ENCODE measurements at places on chromosomes 13 and 19.

- DNase-seq, result no peak
Measured at GRCh38 chr13:94382517-94382916, 97.0 kb downstream of the DCT start.

DNA sequence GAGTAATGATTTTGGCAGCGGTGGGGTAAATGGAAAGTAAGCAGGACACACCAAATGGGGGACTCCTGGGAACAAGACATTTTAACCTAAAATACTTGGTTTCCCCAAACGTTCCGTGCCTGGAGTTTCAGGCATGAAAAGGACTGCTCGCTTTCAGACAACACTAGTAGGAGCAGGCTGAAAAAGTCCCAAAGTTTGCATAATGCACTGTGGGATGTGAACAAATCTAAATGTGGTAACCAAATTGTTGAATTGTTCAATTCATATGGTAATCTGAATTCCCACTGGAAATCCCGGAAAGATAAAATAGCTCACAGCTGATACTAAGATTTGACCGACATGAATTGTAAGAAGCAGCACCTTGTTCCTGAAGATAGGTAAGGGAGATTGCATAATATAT, 467.2 kb upstream of the ARGLU1 start:
- DNase-seq, result no peak

DNA sequence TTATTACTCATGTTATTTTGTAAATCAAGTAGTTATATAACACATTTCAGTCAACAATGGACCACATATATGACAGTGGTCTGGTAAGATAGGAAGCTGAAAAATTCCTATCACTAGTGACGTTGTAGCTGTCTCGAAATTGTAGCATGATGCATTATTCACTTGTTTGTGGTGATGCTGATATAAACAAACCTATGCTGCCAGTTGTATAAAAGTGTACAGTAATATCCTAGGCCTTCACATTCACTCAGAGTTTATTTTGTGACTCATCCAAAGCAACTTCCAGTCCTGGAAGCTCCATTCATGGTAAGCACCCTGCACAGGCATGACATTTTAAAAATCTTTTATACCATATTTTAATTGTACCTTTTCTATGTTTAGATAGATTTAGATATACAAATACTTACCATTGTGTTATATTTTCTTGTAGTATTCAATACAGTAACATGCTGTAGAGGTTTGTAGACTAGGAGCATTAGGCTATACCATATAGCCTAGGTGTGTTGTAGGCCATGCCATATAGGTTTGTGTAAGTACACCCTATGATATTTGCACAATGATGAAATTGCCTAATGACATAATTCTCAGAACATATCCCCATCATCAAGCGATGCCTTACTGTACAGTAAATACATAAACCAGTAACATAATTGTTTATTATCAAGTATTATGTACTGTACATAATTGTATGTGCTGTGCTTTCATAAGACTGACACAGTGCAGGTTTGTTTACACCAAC, 49.3 kb downstream of the IFT88 start:
- no peak for DNase-seq

GRCh38 chr19:39001041-39001440, 25.5 kb upstream of the FBXO17 start:
- DNase-seq, result no peak

GRCh38 chr13:103195762-103196161, 129.5 kb upstream of the SLC10A2 start:
- DNase-seq, result no peak

DNA sequence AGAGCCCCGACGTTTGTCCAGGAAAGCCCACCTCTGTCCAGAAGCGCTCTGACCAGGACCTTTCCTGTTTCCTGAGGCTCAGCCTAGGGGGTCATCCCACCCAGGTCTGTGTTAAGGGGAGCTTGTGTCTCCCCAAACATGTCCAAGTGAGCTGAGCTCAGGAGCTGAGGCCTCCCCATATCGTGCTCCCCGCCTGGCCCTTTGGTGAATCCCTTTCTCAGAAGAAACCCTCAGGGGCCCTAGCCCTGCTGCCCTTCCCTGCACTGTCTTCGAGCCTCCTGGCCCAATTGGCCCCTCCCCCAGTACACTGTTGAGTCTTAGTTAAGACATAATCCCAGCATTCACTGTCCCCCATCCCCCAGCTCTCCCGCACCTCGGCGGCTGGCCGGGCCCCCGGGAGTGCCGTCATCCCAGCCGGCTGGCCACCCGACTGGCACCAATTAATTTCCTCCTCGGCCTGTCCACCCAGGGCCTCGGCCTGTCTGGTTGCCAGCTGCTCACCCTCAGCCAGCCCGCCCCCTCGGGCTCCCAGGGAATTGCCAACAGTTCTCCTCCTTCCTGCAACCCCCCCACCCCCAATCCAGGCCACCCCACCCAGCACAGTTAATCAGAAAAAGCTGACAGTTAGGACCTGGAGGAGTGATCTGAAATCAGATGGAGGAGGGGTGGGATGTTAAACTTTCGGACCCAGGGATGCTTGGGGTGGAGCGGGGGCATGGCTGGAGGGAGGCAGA, 13.6 kb downstream of the IER2 start:
- no peak for DNase-seq

DNA sequence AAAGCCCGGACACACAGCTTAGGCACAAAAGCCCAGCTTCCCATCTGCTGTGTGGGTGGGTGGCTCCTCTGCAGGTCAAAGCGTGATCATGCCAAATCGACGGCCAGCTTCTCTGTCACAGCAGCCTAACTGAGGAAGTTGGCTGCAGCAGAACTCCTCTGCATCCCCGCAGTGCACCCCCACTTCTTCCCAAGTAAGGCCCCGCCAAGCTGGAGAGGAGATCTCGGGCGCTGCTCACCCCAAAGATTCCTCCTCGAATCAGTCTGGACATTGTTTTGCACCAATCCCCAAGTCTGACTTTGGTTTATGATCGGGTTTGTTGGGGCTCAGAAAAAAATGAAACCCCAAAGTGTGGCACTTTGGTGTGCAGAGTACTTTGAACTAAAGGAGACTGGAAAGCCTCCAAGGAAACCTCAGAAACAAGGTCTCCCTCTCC, 19.7 kb upstream of the CPB2 start:
- no peak for DNase-seq

GRCh38 chr13:60372141-60372540, 24.9 kb upstream of the TDRD3 start:
- no peak for DNase-seq

DNA sequence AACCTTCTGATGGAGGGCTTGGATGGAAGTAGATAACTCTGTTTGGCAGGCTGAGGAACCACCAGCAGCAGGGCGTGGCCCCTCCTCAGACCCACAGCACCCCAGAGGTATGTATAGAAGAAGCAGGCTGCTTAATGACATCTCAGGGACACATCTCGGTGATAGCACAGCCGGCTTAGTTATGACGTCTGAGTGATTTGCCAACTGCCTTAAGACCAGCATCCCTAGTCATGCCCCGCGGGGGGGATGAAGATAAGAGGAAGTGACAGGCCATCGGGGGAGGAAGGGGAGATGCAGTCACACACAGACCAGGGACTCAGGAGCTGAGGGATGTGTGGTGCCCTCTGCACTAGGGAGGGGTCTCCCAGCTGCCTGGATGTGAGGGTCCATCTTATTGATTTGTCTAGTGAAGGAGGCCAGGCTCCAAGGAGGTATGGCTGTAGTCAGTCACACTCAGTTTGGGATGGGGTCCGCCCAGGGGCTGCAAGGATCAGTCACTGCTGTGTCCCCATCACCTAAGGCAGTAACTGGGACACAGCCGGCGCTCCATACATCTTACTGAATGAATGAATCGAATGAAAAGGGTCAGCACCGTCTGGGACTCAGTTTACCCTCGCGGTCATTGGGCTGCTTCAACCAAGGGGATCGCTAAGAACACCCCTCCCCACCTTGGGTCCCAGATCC, 19.2 kb upstream of the ERCC1 start:
- DNase-seq, result no peak

- no peak for DNase-seq
Measured at GRCh38 chr13:72890546-72890945, 108.6 kb downstream of the PIBF1 start.

DNA sequence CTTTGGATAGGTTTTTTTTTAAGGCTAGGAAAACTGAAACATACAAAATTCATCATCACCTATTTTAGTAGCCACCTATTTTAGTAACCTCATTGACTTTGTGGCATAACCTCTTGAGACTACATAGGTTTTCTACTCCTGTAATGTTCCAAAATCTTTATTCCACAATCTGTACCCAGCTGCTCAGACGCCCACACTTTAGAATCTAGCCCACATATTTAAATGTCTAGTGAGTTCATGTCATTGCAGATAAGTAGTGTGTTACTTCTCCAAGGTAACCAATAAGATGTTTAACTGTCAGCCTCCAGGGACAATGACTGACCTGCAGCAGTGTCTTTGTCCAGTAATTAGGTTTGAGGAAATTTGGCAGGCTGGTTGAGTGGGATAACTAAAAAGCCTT, 330.2 kb downstream of the MZT1 start:
- no peak for DNase-seq

DNA sequence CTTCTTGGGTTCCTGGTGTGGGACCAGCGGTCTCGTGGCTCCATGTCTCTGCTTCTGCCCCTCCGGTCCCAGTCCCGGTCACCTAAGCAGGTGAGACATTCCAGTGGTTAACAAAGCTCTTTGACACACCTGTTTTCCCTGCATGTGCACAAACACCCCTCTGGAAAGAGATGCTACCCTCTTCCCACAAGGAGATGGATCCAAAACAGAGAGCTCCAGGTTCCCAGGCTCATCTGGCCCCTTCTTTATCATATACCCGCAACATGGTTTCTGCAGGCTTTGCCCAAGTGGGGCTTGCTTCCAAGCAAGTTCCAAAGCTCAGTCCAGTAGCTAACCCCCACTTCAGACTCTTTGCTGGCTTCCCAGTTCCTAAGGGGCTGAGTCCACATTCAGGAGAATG, 17.8 kb downstream of the PEG3 start:
- no peak for DNase-seq

DNA sequence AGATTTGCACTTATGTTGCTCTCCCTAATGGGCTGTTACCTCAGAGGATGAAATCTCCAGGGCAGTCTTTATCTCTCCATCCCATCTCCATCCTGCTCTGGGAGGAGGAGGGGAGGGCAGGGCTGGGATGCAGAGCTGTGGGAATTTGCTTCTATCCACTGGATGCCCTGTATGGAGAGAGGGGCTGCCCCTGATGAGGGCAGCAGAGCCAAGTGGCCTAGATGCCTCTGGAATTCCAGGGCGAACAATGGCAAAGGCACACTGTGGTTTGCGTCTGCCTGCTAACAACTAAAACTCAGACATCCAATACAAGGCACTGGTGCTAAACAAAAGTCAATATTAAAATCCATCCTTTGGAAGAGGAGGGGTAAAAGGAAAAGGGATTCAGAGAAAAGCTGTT, 165.1 kb downstream of the COG6 start:
- DNase-seq, result no peak

- DNase-seq, result no peak
Measured at GRCh38 chr19:49847731-49848696, 2.9 kb upstream of the PTOV1 start.

DNA sequence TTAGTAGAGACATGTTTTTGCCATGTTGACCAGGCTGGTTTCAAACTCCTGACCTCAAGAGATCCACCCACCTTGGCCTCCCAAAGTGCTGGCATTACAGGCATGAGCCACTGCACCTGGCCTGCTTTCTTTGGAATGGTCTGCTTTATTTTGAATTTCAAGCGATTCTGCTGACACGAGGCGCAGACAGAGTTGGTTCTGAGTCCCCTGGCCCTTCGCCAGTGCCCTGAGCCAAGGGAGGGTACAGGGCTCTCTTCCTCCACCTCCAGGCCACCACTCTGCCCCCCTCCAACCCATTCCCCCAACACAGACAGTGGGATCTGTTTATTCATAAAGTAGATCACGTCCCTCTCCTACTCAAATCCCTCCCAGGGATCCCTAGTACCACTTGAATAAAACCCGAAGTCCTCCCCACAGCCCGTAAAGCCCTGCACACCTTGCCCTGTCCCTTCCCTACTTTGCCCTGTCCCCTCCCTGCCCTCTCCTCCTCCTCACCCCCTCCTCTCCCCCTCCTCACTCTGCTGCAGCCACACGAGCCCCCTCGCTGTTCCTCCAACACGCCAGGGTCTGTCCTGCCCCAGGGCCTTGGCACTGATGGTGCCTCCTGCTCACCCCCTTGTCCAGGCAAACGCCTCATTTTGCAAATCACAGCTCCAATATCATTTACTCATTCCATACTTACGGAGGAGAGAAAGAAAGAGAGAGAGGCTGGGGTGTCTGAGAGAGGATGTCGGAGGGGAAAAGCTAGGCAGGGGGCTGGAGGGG, 22.4 kb downstream of the ZNRF4 start:
- DNase-seq, result no peak

DNA sequence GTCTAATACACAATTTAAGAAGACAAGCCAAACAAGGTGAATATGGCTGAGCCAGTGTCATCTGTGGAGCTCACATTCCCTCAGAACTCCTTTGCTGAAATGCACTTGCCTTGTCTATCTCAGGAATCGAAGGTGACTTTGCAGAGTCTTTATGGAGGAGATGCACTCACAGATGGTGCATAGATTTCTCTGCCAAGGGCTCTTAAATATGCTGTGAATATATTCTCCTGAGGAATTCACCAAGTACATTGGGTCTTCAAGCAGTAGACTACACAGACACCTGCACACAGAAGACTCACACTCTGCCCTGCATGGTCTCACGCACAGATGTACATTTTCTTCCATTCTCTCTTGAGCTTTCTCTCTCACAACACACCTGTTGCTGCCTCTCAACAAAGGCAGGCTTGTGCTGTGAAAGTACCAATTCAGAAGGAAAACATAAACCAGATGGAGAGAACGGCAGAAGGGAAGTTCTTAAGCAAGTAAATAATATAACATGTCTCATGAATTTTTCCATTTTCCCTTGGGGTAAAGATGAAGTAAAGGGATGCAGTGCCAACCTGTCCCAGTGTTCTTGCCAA, 174.7 kb downstream of the DLEU7 start:
- no peak for DNase-seq

DNA sequence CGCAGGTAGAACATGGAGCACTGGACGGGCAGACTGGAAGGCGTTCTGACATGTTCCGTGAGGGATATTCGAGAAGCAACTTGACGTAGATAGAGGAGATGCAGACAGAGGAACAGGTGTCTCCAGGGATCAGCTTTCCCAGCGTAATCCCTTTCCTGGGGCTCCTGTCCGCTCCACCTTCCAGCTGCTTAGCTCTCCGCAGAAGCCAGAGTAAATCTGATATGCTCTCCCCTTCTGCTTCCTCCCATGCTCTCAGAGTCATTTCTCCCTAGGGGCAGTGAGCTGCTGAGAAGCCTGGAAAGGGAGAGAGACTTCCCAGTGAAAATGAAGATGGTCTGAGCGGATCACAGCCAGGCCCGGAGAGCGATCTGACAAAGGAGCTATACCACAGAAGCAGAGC, 23.0 kb upstream of the OLFM4 start:
- DNase-seq, result no peak

DNA sequence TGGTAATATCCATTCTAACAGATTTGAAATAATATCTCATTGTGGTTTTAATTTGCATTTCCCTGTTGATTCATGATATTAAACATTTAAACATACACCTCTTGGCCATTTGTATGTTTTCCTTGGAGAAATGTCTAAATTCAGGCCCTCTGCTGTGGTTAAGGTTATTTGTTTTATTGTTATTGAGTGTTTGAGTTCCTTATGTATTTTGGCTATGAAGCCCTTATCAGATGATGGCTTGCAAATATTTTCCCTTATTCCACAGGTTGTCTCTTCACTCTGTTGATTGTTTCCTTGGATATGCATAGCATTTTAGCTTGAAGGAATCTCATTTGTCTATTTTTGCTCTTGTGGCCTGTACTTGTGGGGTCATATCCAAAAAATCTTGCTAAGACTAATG, 303.6 kb downstream of the GPC5 start:
- DNase-seq, result no peak

- no peak for DNase-seq
Measured at GRCh38 chr13:43895940-43896339, 16.2 kb downstream of the LACC1 start.

All from activated CD8-positive, alpha-beta memory T cell treated with anti-CD3 and anti-CD28 coated beads for 1 hour (primary cell).